ENCODE measurements at places on chromosomes 7 and 10. TPM values are rescaled to one million over a fixed set of nuclear protein-coding genes. Genes with fewer than 3 reads are reported as not detected.

GRCh38 chr10:6678211-6678803 lies 98.2 kb upstream of the PRKCQ start:
- DNase-seq = peak; percentile 47

DNA sequence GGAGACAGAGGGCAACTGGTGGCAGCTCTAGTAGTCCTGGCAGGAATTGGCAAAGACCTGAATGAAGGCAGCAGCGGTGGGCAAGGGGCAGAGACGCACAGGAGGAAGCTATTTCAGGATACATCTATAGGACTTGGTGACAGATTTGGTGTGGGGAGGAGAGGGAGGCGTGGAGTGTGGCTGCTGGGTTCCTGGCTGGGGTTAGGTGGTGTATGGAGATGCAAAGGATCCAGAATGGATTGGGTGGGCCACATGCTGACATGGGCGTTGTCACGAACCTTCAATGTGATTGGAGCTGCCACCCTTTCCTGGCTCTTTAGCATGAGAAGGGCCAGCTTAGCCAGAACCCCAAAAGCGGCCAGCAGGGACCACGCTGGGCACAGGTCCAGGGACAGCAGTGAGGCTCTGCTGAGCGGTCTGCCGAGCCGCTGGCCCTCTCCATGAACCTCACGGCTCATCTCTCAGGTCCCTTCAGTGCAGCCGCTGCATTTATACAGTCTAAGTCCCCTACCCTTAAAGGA lies 10.2 kb upstream of the ADCY1 start:
- DNase-seq = no peak

- no peak for DNase-seq
These were observed 17.6 kb upstream of the TMEM26 start for GRCh38 chr10:61470740-61471139.

- peak; percentile 98 for DNase-seq
These were observed 39.3 kb downstream of the C1GALT1 start for GRCh38 chr7:7221599-7222038.

GRCh38 chr7:27165089-27165995 lies at the start of gene HOXA9:
Gene HOXA9 (minus strand): TSS chr7:27165537. CDS start chr7:27165457, 80 bp downstream.
- no peak for DNase-seq

The DNAJB6 gene
- total RNA-seq = 87.9 TPM

GRCh38 chr10:77162697-77163096 lies 474.9 kb downstream of the KCNMA1 start:
- peak; percentile 94 for DNase-seq

GRCh38 chr10:32077896-32078485 lies 21.8 kb upstream of the KIF5B start:
- peak; percentile 75 for DNase-seq

DNA sequence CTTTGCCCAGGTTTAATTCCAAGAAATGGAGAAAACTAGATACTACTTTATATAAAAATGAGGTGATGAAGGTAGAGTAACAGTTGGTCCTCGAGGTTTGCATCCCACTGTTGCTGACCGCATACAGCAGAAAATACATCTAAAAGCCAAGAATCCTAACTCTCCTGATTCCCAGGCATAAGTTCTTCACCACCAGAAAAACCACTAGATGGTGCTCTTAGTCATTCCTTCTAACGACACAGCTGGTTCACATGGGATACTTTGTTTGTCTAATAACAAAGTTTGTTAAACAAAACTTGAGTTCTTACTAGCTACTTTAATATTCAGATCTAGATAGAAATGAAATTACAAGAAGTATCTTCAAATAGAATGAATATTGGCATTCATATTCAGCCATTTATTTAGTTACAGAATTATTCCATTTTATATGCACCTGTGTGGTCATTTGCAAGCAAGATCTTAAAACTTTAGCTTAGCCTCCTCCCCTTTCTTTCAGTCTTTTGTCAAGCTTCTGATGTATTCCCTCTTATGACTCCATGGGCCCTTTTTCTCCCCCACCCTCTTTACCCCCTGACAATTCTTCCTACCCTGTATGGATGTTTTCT lies 54.1 kb upstream of the CYP26C1 start:
- peak; percentile 57 for DNase-seq

- DNase-seq = peak; percentile 45
These were observed 20.0 kb downstream of the XPNPEP1 start for GRCh38 chr10:109902992-109903947.

The DGKI gene
- total RNA-seq = under 0.01 TPM
